ENCODE measurements at places on chromosomes 3 and 15. TPM values are rescaled to one million over a fixed set of nuclear protein-coding genes. Genes with fewer than 3 reads are reported as not detected.

LRRC58 gene
- 8.1 TPM for polyA plus RNA-seq

PRKCD gene
- not detected for polyA plus RNA-seq

PLA2G4E gene
- not detected for polyA plus RNA-seq

PTPN9 gene
- polyA plus RNA-seq = 33.1 TPM

Data from neural cell (in vitro differentiated cells).